ENCODE measurements at places on chromosomes 5 and 9.

- no peaks in the 10 kb centered on the region for H3K4me1 ChIP-seq
- H3K36me3 ChIP-seq = no peaks in the 10 kb centered on the region
- no peak overlapping the region for H3K27ac ChIP-seq
- DNase-seq = no peak
- H3K4me3 ChIP-seq = no peak overlapping the region
Observed at GRCh38 chr5:130601-131131, 38.7 kb downstream of the PLEKHG4B start.

DNA sequence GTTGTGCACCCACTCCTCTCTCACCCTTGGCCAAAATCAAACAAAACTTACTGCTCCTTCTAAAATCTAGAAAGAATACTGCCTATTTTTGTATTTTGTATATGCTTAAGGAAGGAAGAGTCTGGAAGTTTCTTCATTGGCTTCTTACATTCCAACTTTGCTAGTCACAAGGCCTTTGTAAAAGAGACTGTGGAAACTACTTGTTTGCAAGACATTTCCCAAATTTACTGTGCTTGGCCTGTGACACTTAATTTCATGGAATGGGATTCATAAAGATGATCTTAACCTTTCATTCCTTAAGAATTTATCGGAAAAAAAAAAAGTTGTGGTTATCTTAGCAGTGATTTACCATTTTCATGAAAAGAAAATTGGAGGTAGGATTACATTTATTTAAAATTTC lies 208.9 kb downstream of the VPS13A start:
- H3K27me3 ChIP-seq = no peaks in the 10 kb centered on the region
- H3K27ac ChIP-seq = no peak overlapping the region

DNA sequence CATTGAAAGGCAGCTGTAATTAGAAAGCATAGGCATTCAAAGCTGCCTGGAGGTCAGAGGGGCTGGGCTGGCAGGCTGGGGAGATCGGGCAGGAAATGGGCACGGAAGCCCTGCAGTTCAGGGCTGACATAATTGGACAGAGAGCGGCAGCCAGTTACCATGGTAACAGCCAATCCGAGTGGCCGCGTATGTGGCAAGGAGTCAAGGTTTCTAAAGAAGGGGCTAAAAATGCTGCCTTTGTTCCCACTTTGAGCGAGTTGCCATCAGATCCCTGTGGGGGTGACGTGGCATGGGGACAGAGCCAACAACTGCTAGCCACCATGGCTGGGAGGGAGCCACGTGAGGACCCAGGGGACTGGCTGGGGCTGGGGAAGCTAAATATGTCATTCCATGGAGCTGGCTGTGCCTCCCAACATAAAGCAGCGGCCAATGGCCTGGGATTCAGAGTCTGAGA lies 44.7 kb upstream of the NDFIP1 start:
- H3K4me1 ChIP-seq = peaks cover 10% of the 10 kb centered on the region
- peak overlapping the region; percentile 61 for H3K4me3 ChIP-seq
- DNase-seq = peak; percentile 20
- H3K27ac ChIP-seq = peak overlapping the region; percentile 67
- H3K27me3 ChIP-seq = no peaks in the 10 kb centered on the region

DNA sequence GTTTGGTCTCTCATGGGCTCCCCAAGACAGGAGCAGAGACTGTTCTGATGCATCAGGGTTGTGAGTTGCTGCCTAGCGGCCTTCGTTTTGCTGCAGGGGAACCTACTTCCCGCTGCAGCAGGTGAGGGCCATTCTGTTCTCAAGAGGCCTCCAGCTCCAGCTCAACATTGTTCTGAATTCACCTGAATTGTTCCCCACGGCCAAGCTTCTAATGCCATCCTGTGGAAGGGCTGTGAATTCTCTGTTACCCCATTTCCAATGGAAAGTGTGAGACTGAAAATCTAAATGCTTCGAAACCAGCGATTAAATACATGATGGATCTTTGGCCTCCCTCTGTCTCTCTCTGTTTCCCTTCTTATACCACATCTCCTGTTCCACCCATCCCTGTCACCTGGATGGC lies 349.1 kb upstream of the DAP start:
- no peak overlapping the region for H3K4me3 ChIP-seq
- no peaks in the 10 kb centered on the region for H3K4me1 ChIP-seq
- H3K36me3 ChIP-seq = no peaks in the 10 kb centered on the region
- no peak for DNase-seq
- H3K27ac ChIP-seq = no peak overlapping the region

DNA sequence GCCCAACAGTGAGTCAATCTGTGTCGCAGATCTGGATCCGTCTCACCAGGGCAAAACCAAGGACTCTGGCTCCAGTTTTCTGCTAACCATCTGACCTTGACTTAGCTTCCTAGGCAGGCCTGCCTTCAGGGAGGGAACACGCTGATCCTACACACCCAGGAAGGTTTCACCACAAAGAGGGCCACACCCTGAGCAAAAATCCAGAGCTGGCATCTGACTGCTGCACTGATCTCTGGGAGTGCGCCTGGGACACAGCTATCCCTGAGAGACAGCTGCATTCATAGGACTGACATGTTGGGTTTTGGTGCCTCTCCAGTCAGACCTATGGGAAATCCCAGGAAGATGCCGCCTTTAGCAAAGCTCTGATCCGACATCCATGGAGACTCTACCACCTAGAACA lies 47.5 kb downstream of the CDK5RAP2 start:
- H3K27ac ChIP-seq = no peak overlapping the region
- H3K4me3 ChIP-seq = no peak overlapping the region
- H3K27me3 ChIP-seq = no peaks in the 10 kb centered on the region

- no peak overlapping the region for H3K4me3 ChIP-seq
- no peaks in the 10 kb centered on the region for H3K27me3 ChIP-seq
- no peak overlapping the region for H3K27ac ChIP-seq
- no peaks in the 10 kb centered on the region for H3K4me1 ChIP-seq
Observed at GRCh38 chr5:107025712-107026497, 644.8 kb downstream of the EFNA5 start.

GRCh38 chr5:93327605-93328004 lies 253.4 kb downstream of the NR2F1-AS1 start:
- DNase-seq = no peak
- H3K4me3 ChIP-seq = no peak overlapping the region
- H3K36me3 ChIP-seq = no peaks in the 10 kb centered on the region
- H3K27me3 ChIP-seq = no peaks in the 10 kb centered on the region
- H3K27ac ChIP-seq = no peak overlapping the region

- no peak for DNase-seq
- no peak overlapping the region for H3K4me3 ChIP-seq
- H3K27ac ChIP-seq = no peak overlapping the region
- no peaks in the 10 kb centered on the region for H3K27me3 ChIP-seq
- no peaks in the 10 kb centered on the region for H3K36me3 ChIP-seq
Observed at GRCh38 chr5:140235791-140236551, 61.0 kb downstream of the CYSTM1 start.

DNA sequence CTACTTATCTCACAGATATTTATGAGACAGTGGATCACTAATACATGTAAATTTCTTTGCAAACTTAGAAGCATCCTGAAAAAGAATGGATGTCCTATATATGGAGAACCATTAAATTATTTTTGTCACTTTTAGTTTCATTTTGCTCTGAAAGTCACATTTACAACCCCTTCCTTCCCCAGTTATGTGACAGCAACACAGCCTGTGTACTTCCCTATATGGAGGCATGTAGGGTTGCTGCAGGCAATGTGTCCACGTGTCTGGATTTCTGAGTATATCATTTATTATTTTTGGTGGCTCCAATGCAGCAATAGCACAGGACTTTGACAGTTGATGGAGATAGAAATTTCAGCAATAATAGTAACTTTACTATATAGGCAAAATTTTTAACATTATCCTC lies 156.4 kb downstream of the ST8SIA4 start:
- H3K36me3 ChIP-seq = no peaks in the 10 kb centered on the region
- no peak for DNase-seq
- H3K27me3 ChIP-seq = peaks cover 9% of the 10 kb centered on the region
- peak overlapping the region; percentile 2 for H3K27ac ChIP-seq
- H3K4me3 ChIP-seq = peak overlapping the region; percentile 2

DNA sequence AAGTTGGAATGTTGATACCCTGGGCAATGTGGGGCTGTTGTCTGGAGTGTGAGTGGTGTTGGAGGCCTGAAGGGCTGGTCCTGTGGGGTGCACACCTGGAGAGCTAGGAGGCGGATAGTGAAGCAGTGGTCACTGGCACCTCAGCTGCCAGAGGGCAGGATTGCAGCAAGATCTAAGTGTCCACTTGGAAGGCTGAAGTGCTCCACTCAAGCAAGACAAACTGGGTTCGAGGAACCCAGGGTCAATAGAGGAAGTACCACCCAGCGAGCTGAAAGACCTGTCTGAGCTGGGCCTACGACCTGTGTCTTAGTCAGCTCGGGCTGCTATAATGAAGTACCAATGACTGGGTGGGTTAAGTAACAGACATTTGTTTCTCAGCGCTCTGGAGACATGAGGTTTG lies 39.7 kb upstream of the TJP2 start:
- no peaks in the 10 kb centered on the region for H3K4me1 ChIP-seq
- H3K36me3 ChIP-seq = no peaks in the 10 kb centered on the region
- DNase-seq = no peak
- no peak overlapping the region for H3K4me3 ChIP-seq
- no peak overlapping the region for H3K27ac ChIP-seq
- H3K27me3 ChIP-seq = peaks cover 10% of the 10 kb centered on the region

DNA sequence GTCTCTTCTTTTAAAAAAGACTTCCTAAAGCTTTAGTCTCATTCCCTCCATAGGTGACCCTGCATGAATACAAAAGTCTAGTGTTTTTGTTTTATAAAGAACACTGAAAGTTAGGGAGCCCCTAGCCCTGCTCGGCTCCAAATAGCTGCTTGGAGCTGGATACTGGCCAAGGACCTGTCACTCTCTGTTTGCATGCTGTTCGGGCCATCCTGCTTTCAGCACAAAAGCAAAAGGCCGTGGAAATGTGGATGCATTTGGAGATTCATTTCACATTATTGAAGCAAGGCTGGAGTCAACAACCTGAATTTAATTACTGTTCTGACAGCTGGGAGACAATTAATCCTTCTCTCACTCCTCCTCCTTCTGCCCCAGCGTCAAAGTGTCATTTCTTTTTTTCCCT lies 151.7 kb upstream of the NMUR2 start:
- DNase-seq = no peak
- H3K4me3 ChIP-seq = no peak overlapping the region
- no peaks in the 10 kb centered on the region for H3K36me3 ChIP-seq
- H3K27ac ChIP-seq = no peak overlapping the region
- H3K27me3 ChIP-seq = no peaks in the 10 kb centered on the region
- H3K4me1 ChIP-seq = no peaks in the 10 kb centered on the region

GRCh38 chr9:96646081-96646991 lies 8.8 kb downstream of the PRXL2C start:
- DNase-seq = no peak
- H3K4me1 ChIP-seq = no peaks in the 10 kb centered on the region
- no peaks in the 10 kb centered on the region for H3K27me3 ChIP-seq
- no peak overlapping the region for H3K27ac ChIP-seq
- peaks cover 63% of the 10 kb centered on the region for H3K36me3 ChIP-seq

DNA sequence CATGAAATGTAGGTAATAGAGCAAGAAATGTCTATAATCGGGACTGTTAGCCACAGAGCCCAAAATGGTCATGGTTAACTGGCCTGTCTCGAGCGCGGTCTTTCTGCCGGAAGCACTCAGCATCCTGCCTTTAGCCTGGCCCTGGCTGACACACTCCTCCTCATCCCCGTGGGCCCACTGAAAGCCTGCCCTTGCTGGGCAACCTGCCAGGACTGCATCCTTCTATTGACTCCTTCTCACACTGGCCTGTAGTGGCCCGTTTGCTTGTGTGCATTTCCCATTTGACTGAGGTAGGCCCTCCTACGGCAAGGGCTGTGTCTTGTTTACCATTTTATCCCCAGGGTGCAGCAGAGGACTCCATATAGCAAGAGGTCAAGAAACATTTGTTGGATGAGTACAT lies 215.7 kb downstream of the ATPSCKMT start:
- no peaks in the 10 kb centered on the region for H3K36me3 ChIP-seq
- H3K4me1 ChIP-seq = no peaks in the 10 kb centered on the region

- H3K36me3 ChIP-seq = peaks cover 35% of the 10 kb centered on the region
- DNase-seq = peak; percentile 76
- H3K4me1 ChIP-seq = peaks cover 43% of the 10 kb centered on the region
- no peaks in the 10 kb centered on the region for H3K27me3 ChIP-seq
- H3K27ac ChIP-seq = peak overlapping the region; percentile 100
- peak overlapping the region; percentile 90 for H3K4me3 ChIP-seq
Observed at GRCh38 chr9:97923529-97924108, 1.3 kb upstream of the TRMO start.

GRCh38 chr5:140550147-140551079 lies 3.0 kb downstream of the EIF4EBP3 start:
- H3K4me1 ChIP-seq = peaks cover 57% of the 10 kb centered on the region
- no peak overlapping the region for H3K27ac ChIP-seq
- no peak overlapping the region for H3K4me3 ChIP-seq
- H3K36me3 ChIP-seq = peaks cover 51% of the 10 kb centered on the region

- no peaks in the 10 kb centered on the region for H3K36me3 ChIP-seq
- peaks cover 35% of the 10 kb centered on the region for H3K27me3 ChIP-seq
- H3K4me1 ChIP-seq = peaks cover 5% of the 10 kb centered on the region
- no peak for DNase-seq
Observed at GRCh38 chr5:112419164-112419985, at the start of gene EPB41L4A. Gene EPB41L4A, minus strand, starts transcription at chr5:112419277. Its CDS starts 238 bp downstream, at chr5:112419039.

DNA sequence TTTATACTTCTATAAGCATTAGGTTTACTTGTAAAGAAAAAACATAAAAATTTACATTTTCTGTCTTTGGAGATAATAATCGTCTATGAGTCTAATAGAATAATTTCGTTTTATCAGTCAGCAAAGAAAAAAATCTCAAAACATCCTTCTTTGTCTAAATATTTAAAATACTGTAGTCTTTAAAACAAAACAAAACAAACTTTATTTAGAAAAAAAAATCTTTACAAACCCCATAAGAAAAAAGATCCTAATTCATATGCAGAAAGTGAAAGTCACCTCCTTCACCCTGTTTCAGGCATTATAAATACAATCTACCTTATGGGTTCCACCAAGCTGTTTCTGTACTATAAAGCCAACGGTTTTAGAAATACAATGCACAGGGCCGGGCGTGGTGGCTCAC lies 5.6 kb downstream of the LARS1 start:
- no peak overlapping the region for H3K4me3 ChIP-seq
- no peak for DNase-seq
- H3K27me3 ChIP-seq = no peaks in the 10 kb centered on the region
- peaks cover 51% of the 10 kb centered on the region for H3K36me3 ChIP-seq

DNA sequence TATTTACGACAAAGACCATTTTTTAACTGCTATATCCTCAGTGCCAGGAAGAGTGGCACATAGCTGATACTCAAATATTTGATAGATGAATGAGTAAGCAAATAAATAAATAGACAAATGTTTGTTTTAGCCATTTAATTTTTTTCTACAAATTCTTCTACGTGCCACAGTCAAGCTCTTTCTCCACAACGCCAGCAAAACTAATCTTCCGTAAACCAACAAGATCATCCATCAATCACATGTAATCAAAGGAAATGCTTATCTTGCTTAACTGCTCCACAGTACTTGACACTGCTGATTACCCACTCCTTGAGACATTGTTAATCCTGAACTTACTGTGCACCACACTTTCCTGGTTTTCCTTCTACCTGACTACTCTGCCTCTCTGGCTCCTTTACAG lies 136.7 kb downstream of the EDIL3 start:
- no peaks in the 10 kb centered on the region for H3K27me3 ChIP-seq
- H3K27ac ChIP-seq = no peak overlapping the region
- H3K4me3 ChIP-seq = no peak overlapping the region
- no peak for DNase-seq
- H3K36me3 ChIP-seq = no peaks in the 10 kb centered on the region
- H3K4me1 ChIP-seq = no peaks in the 10 kb centered on the region
